ENCODE measurements at places on chromosomes 1 and 21.

GRCh38 chr1:174966008-174966572, 33.7 kb upstream of the CACYBP start:
- DNase-seq, result no peak

- DNase-seq, result peak; percentile 58
Observed at GRCh38 chr21:42056996-42057689, 14.0 kb upstream of the UMODL1 start.

DNA sequence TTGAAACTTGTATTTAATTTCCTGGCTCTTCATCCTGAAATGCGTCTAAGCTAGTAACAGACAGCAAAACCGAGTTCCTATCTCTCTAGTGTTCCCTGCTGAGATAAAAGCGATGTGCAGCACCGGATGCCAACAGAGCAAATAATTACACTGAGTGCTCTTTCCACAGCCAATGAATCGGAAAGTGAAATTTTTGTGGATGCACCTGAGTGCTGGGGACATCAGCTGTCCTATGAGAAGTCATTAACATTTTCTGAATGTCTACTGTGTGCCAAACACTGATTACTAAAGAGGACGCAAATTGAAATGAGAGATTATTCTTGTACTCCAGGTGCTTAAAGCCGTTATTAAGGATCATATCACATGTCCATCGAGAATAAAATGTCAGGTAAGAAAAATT, 278.0 kb downstream of the RGS7 start:
- DNase-seq, result no peak

- no peak for DNase-seq
Observed at GRCh38 chr1:197638316-197638715, 137.0 kb downstream of the DENND1B start.

DNA sequence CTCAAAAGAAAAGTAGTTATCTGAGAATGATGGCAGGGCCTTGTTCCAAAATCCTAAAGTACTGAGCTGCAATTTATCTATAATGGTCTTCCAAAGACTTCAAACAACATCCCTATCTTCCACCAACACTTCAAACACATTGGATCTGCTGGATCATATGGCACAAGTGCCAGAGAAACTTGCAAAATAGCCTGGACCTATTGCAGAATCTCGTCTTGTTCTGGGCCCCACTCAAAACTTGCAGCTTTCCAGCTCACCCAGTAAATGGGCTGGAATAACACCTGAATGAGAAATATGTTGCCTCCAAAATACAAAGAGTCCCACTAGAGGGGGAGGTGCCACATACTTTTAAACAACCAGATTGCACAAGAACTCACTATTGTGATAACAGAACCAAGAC, 44.0 kb upstream of the PKN2 start:
- DNase-seq, result no peak

- peak; percentile 67 for DNase-seq
Observed at GRCh38 chr21:43810505-43811261, 21.3 kb downstream of the RRP1 start.

GRCh38 chr1:93919780-93920179, 10.6 kb upstream of the GCLM start:
- DNase-seq, result no peak

DNA sequence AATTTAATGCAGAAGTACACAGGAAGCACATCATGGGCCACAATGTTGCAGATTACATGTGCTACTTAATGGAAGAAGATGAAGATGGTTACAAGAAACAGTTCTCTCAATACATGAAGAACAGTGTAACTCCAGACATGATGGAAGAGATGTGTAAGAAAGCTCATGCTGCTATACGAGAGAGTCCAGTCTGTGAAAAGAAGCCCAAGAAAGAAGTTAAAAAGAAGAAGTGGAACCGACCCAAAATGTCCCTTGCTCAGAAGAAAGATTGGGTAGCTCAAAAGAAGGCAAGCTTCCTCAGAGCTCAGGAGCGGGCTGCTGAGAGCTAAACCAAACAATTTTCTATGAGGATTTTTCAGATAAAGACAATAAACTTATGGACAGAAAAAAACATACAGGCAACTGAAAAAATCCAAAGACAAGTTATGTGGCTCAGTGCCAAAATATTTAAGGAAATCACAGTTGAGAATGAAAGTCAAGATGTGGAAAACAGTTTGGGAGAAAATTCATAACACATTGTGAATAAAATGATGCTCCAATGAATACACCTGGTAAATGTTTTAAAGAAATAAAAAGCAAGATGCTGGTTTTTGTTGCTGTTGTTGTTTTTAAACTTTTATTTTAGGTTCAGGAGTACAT, 2.8 kb upstream of the ZNF644 start:
- no peak for DNase-seq

- peak; percentile 94 for DNase-seq
Observed at GRCh38 chr1:44294588-44295007, 60.5 kb downstream of the ERI3 start.

DNA sequence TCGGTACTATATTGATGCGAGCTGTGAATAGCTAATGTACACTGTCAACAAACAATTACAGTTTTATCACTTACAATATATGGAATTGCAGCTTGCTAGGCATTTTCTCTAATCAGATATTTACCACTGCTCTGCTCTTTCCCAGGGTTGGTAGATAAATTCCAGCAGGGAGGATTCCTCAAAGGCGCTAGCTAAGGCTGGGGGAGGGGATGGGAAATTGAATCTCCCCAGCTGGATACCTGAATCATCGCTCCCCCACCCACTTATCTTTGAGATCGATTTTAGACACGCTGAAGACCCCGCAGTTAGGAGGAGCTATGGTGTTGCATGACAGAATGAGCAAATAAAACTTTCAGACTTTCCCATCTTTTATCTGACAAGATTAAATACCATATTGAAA, 127.2 kb downstream of the CSMD2 start:
- no peak for DNase-seq

- DNase-seq, result peak; percentile 95
Observed at GRCh38 chr1:37595440-37596181, at the start of gene GNL2. GNL2 (minus strand) TSS chr1:37595937; CDS start chr1:37595822, 115 bp downstream.

- no peak for DNase-seq
Observed at GRCh38 chr1:7145947-7146346, 360.7 kb downstream of the CAMTA1 start.

DNA sequence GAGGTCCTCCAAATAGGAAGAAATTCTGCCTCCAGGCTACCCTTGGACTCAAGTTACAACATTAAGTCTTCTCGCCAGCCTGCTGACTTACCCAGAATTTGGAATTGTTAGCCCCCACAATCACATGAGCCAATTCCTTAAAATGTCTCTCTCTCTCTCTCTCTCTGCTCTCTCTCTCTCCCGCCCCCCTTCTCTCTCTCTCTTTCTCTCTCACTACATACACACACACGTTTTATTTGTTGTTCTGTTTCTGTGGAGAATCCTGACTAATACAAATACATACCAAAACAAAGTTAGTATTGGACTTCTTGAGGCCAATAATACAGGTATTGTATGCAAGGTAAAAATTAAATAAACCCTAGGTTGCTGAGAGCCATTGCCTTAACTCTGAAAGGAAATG, 72.1 kb downstream of the TNFSF18 start:
- DNase-seq, result no peak

- no peak for DNase-seq
Observed at GRCh38 chr1:55063577-55063942, 24.2 kb downstream of the PCSK9 start.

DNA sequence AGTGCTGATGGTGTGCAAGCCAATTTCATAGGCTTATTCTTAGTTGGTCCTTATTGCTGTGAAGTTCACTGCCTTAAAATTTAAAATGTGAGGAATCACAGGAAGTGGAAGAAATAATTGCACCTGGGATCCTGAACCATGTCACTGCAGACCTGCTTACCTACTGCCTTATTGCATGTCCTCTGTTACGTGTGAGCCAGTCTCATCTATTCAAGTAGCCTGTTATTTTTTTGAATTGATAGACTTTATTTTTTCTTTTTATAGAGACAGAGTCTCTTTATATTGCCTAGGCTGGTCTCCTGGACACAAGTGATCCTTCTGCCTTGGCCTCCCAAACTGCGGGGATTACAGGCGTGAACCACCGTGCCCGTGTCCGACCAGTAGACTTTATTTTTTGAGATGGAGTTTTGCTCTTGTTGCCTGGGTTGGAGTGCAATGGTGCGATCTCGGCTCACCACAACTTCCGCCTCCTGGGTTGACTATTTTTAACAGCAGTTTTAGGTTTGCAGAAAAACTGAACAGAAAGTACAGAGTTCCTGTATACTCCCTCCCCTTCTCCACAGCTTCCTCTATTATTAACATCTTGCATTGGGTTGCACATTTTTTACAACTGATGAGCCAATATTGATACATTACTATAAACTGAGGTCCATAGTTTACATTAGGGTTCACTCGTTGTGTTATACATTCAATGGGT, 14.0 kb upstream of the DISC1 start:
- DNase-seq, result no peak

DNA sequence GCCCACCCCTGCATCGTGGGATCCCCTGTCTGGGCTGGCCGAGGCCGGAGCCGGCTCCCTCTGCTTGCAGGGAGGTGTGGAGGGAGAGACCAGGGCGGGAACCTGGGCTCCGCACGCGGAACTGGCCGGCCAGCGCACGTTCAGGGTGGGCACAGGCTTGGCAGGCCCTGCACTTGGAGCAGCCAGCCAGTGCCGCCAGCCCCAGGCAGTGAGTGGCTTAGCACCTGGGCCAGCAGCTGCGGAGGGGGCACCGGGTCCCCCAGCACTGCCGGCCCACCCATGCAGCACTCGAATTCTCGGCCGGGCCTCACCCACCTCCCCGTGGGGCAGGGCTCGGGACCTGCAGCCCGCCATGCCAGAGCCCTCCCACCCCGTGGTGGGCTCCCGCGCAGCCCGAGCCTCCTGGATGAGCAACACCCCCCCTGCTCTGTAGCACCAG, 422.6 kb downstream of the AMY1C start:
- no peak for DNase-seq

GRCh38 chr1:9850442-9851162, 26.8 kb upstream of the CLSTN1 start:
- no peak for DNase-seq

GRCh38 chr21:16088056-16088455, 358.3 kb downstream of the USP25 start:
- DNase-seq, result no peak

GRCh38 chr1:54165146-54165545, 12.3 kb upstream of the CDCP2 start:
- no peak for DNase-seq

GRCh38 chr1:34713443-34713842, 41.4 kb upstream of the GJB5 start:
- DNase-seq, result no peak

DNA sequence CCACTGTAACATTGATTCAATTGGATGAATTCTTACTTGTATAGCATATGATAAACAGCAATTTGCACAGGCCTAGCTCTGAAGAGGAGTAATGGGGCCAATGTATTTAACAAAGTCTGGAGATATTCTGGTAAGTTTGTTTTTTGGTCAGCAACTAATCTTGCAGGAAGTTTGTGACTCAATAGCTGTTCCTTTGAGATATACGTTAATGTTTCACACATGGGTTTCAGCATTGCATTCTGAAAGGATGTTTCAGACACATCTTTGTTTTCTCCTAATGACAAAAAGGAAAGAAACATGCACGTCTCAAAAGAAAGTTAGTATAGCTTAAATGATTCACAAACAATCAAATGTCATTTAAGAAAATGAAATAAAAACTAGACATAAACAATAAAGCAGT, 49.0 kb downstream of the LTN1 start:
- DNase-seq, result peak; percentile 15

DNA sequence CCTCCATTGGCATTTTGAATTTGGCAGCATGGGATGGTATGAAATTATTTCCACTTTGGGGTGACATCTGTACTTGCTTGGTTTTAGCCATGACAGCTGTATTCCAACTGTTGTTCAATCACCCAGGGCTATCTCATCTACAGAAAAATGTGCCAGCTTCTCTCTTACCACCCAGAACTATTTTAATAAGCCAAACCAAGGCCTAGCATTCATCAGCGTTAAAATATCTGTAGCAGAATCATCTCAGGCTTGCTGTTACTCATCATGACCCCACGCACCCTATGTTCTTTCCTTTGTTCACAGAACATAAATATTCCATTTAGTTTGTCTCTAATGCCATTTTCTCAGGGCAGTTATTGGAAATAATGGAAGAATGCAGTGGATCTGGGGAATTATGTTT, 49.8 kb downstream of the GIPC2 start:
- peak; percentile 94 for DNase-seq

DNA sequence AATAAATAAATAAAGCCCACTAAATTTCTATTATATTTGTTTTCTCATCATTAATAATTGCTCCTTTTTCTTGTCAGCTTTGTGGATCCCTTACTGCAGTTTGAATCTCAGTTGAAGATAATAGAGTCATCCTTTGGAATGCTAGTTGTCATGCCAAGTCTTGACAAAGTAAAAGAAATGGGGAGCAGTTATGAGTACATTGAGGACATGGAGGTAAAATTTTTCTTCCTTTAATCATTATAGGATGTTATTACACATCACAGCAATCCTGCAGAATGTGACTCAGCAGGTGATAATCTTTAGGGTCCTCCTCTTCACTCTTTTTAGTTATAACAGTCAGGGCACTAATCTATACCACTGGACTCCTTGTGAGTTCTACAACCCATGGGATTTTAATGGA, 24.1 kb downstream of the MROH9 start:
- peak; percentile 69 for DNase-seq

- peak; percentile 81 for DNase-seq
Observed at GRCh38 chr1:99662539-99663080, 16.7 kb downstream of the PALMD start.

GRCh38 chr1:161214369-161214768, 726 bp upstream of the FCER1G start:
- DNase-seq, result no peak

- peak; percentile 99 for DNase-seq
Observed at GRCh38 chr1:25247024-25247828, at the start of gene RSRP1. RSRP1 (minus strand) TSS chr1:25247454; CDS start chr1:25246963, 491 bp downstream.

GRCh38 chr1:112673592-112674439, 643 bp upstream of the MOV10 start:
- peak; percentile 71 for DNase-seq

DNA sequence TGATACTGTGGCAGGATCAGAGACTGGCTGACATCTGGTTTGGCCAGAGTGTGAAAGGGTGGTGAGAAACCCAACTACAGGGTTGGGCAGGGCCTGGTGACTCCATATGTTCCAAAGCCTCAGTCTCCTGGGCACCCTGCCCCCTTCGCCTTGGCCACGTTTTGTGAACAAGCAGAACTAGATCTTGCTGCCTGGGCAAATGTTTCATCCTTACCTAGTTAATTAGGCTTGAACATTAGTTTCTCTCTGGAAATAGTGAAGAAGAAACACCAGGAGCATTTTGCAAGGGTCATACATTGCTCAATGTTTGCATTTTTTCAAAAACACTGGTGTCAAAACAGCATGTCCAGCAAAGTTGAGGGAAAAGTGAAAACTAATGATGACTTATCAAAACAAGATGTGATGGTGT, 60.5 kb downstream of the MAP3K7CL start:
- DNase-seq, result peak; percentile 75

- peak; percentile 91 for DNase-seq
Observed at GRCh38 chr1:243718893-243719292, 131.2 kb downstream of the AKT3 start.
